Activated CD4-positive, alpha-beta T cell treated with anti-CD3 and anti-CD28 coated beads for 1 hour (primary cell): ENCODE measurements at places on chromosomes 2 and 18.

DNA sequence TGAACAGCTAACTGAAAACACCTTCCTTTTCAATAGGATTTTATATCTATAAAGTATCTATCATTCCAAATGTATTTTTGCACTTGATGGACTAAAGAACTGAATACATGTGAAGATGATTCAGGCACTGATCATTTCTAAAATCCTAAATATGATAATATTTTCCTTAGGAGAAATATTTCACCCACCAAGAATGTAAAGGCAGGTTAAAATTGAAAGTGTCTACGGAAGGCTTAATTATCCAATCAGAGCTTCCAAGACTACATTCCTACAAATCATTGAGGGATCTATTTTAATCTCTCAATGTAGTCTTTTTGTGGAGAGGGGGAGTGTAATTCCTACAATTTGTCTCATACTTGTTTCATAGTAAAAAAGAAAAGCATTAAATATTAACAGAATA is 3.6 kb downstream of the GALNT3 start:
- no peak for DNase-seq

DNA sequence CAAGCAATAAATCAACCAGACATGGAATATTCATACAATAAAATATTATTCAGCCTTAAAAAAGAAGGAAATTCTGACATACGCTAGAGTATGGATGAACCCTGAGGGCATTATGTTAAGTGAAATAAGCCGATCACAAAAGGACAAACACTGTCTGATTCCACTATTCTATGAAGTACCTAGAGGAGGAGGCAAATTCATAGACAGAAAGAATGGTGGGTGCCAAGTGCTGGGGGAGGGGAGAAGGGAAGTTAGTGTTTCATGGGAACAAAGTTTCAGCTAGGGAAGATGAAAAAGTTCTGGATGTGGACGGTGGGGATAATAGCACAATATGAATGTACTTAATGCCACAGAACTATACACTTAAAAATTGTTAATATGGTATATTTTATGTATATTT is 19.8 kb downstream of the SMAD7 start:
- no peak for DNase-seq

DNA sequence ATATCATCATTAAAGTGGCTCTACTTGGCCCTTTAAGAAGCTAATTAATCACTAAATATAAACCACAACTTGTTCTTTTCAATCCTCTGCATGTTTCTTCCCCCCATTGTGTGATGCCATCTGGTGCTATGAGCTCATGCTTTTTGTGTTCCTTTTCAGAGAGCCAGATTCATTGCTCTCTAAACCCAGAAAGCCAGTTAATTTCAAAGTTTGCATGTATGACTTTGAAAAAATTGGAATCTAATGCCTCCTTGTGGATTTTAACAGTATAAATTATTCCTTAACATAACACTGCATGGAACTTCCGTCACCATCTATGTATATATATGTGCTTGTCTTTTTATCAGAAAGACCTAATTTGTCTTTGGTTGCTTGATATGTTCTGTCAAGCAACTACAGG is 31.1 kb downstream of the TMEM178A start:
- DNase-seq: no peak

GRCh38 chr2:70692256-70692655 is 75.7 kb downstream of the ADD2 start:
- DNase-seq: no peak

- no peak for DNase-seq
These were observed 123.1 kb downstream of the ASB1 start for GRCh38 chr2:238549866-238550265.

GRCh38 chr2:128593879-128594650 is 275.4 kb upstream of the HS6ST1 start:
- no peak for DNase-seq

DNA sequence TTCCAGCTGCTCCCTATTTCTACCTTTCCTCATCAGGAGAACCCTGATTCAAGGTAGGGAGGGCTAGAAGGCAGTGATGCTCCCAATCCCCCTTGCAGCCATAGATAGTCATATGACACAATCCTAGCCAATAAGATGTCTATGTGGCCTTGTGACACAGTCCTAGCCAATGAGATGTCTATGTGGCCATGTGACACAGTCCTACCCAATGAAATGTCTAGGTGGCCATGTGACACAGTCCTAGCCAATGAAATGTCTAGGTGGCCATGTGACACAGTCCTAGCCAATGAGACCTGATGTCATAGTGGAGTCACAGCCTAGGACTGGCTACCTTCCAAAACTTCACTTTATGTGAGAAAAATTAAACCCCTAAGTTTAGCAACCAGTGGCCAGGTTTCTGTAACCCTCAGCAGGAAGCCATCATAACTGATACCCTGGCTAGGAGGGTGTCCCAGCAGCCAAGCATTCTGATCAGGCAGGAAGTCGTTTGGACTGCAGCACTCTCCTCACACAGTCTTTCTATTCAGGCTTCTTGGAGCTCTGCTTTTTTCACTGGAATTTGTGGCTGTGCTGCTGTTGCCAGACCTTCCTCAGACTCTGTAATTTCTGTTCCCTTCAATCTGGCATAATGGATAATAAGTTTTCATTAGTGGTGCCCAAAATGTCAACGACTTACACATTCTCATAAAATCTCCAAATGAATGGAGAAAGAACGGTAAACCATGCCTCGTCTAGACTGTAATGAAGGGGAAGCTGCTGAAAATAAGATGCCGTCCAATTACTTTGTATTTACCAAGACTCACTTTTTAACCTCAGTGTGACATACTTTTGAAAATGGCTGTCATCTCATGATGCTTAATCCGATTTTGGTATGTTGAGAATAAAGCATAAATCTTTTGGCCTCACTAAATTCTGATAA is 165.0 kb upstream of the NCKAP5 start:
- DNase-seq: no peak

GRCh38 chr2:161947836-161948235 is 126.2 kb downstream of the DPP4 start:
- no peak for DNase-seq

DNA sequence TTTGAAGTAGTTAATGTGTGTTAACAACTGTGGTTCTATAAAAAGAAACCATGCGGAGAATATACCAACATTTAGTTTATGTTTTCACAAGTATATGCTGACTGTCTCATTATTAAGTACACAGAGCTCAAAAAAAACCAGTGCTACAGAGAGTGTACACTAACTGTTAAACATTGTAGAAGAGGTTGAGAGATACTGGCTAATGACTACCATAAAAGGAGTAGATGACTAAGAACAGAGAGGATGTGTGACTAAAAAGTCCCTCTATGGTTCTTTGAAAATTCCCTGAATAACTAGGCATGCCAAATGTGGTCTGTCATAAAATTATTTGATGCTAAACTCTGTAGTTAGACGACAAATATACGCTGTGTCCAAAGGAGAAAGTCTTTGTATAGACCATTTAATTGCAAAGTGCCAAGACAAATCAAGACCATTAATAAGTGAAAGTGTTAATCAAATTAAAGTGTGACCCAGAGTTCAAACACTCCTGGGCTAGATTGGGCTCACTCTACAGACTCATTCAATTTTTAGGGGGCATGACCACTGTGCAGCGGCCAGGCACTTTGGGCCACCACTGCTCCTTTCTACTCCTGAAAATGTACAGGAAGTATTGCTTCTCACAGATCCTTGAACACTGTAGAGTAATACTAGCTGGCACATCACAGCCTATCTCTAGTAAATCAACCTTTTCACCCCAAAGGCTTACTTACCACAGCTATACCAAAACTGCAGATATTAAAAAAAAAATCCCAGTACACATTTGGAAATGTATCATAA is 45.1 kb upstream of the SERTAD2 start:
- no peak for DNase-seq

GRCh38 chr2:100948942-100949811 is 52.9 kb upstream of the RPL31 start:
- DNase-seq: no peak

DNA sequence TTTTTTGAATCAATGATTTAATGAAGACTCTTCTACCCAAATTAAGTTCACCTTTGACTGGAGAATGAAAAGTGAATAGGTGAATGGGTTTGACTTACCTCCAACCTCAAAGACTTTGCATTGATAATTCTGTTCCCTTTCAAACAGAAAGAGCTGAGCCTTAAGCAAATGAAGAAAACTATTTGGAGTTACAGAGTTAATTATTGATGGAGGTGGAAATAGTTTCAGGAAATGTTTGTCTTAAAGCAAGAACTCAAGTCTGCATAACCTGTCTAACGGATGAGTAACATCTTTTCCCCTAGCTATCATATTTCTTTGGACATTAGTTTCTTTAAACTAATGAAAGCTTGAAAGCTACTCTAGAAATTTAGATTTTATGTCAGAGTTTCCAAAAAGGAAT is 166.5 kb downstream of the CERS6 start:
- no peak for DNase-seq

- DNase-seq: no peak
These were observed 47.3 kb downstream of the RFTN2 start for GRCh38 chr2:197628043-197628500.
